ENCODE measurements at places on chromosomes 4 and X. TPM values are rescaled to one million over a fixed set of nuclear protein-coding genes. Genes with fewer than 3 reads are reported as not detected.

- no peaks in the 10 kb centered on the region for H3K4me1 ChIP-seq
- DNase-seq = no peak
- no peak overlapping the region for H3K27ac ChIP-seq
- no peaks in the 10 kb centered on the region for H3K27me3 ChIP-seq
- H3K4me3 ChIP-seq = no peak overlapping the region
Measured at GRCh38 chrX:101918751-101919150, 13.1 kb downstream of the ZMAT1 start.

SFRP2 gene
- total RNA-seq = not detected

- no peaks in the 10 kb centered on the region for H3K27me3 ChIP-seq
- no peak overlapping the region for H3K4me3 ChIP-seq
- peaks cover 25% of the 10 kb centered on the region for H3K4me1 ChIP-seq
- no peak for DNase-seq
Measured at GRCh38 chr4:152257601-152258066, 278.3 kb downstream of the FBXW7 start.

STK32B gene
- total RNA-seq = not detected

- no peak overlapping the region for H3K4me3 ChIP-seq
- H3K4me1 ChIP-seq = no peaks in the 10 kb centered on the region
- peaks cover 2% of the 10 kb centered on the region for H3K27me3 ChIP-seq
- no peak overlapping the region for H3K27ac ChIP-seq
- no peaks in the 10 kb centered on the region for H3K36me3 ChIP-seq
- DNase-seq = no peak
Measured at GRCh38 chr4:147160908-147161513, 215.3 kb upstream of the TTC29 start.

- DNase-seq = no peak
- H3K4me3 ChIP-seq = no peak overlapping the region
- H3K27me3 ChIP-seq = no peaks in the 10 kb centered on the region
- H3K36me3 ChIP-seq = no peaks in the 10 kb centered on the region
Measured at GRCh38 chr4:48910511-48910910, 3.9 kb upstream of the OCIAD2 start.

GRCh38 chr4:6466756-6467381 lies 5.5 kb downstream of the PPP2R2C start:
- H3K4me3 ChIP-seq = no peak overlapping the region
- no peaks in the 10 kb centered on the region for H3K36me3 ChIP-seq
- no peak for DNase-seq
- no peak overlapping the region for H3K27ac ChIP-seq

DCAF4L1 gene
- total RNA-seq = 0.44 TPM

- no peak for DNase-seq
- no peak overlapping the region for H3K4me3 ChIP-seq
- H3K4me1 ChIP-seq = no peaks in the 10 kb centered on the region
- no peak overlapping the region for H3K27ac ChIP-seq
- no peaks in the 10 kb centered on the region for H3K36me3 ChIP-seq
- no peaks in the 10 kb centered on the region for H3K27me3 ChIP-seq
Measured at GRCh38 chr4:61373901-61374440, 173.8 kb downstream of the ADGRL3 start.

- no peaks in the 10 kb centered on the region for H3K36me3 ChIP-seq
- DNase-seq = no peak
- H3K27ac ChIP-seq = no peak overlapping the region
- H3K4me1 ChIP-seq = peaks cover 18% of the 10 kb centered on the region
Measured at GRCh38 chr4:823761-824460, 2.0 kb downstream of the CPLX1 start.

DNA sequence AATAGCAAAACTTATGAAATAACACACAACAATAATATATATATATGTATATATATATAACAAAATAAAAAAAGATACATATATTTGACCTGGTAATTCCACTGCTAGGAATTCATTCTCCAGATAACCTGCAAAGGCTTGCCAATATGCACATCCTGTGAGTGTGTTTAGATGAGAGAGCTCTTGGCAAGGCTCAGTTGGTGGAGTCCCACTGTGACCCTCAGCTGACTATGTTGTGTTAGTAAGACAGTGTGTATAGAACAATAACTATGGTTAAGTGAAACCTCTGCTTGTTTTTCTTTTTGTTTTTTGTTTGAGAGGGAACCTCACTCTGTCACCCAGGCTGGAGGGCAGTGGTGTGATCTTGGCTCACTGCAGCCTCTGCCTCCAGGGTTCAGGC lies 39.5 kb upstream of the RBMX start:
- no peaks in the 10 kb centered on the region for H3K27me3 ChIP-seq
- H3K4me1 ChIP-seq = no peaks in the 10 kb centered on the region
- no peak for DNase-seq
- H3K27ac ChIP-seq = no peak overlapping the region

DNA sequence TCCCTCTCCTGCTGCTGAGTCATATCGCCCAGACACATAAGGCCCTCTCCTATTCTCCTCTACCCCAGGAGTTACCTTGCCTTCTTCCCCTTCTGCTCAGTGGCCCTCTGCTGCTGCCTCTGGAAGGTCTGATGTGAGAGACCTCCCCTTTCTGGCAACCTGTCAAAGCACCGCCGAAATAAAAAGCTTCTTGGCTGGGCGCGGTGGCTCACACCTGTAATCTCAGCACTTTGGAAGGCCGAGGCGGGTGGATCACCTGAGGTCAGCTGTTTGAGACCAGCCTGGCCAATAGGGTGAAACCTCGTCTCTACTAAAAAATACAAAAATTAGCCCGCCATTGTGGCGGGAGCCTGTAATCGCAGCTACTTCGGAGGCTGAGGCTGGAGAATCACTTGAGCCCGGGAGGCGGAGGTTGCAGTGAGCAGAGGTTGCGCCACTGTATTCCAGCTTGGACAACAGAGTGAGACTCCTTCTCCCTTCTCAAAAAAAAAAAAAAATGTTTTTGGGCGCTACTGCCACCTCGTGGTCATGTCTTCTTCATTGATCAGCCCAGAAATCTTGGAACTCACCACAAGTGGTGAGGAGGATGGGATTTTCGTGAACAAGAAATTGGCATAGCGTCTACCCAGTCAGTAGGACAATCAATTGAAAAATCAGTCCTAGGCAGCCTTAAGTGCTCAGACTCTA lies 8.6 kb upstream of the ZXDA start:
- no peaks in the 10 kb centered on the region for H3K27me3 ChIP-seq
- peak; percentile 33 for DNase-seq
- H3K4me3 ChIP-seq = no peak overlapping the region
- H3K36me3 ChIP-seq = no peaks in the 10 kb centered on the region
- no peak overlapping the region for H3K27ac ChIP-seq
- no peaks in the 10 kb centered on the region for H3K4me1 ChIP-seq

- no peak for DNase-seq
- H3K4me1 ChIP-seq = no peaks in the 10 kb centered on the region
- H3K4me3 ChIP-seq = no peak overlapping the region
Measured at GRCh38 chrX:106007815-106008214, 30.7 kb downstream of the SERPINA7 start.

FGD1 gene
- not detected for total RNA-seq

Measured in CD4-positive, CD25-positive, alpha-beta regulatory T cell (primary cell).